ENCODE measurements at places on chromosomes 11 and 22. TPM values are rescaled to one million over a fixed set of nuclear protein-coding genes. Genes with fewer than 3 reads are reported as not detected.

DNA sequence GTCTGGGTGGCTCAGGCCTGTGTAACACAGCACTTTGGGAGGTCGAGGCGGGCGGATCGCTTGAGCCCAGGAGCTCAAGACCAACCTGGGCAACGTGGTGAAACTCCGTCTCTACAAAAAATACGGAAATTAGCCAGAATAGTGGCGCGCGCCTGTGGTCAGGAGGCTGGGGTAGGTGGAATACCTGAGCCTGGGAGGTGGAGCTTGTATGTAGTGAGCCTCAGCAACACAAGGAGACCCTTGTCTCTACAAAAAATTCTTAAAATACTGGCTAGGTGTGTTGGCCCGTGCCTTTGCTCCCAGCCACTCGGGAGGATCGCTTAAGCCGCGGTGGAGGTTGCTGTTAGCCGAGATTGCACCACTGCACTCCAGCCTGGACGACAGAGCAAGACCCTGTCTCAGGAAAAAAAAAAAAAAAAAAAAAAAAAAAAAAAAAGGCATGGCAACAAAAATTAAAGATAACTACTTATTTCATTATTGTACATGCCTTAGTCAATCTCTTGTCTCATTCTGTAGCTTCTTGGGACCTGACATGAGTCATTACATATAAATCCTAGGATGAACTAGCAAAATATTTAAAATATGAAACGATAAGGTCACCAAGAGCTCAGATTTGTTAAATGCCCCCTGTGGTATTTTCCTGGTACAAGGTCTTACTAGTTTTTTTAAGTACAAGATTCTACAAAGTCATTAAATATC, 1.1 kb downstream of the TAF1D start:
- peak; percentile 4 for DNase-seq

DNA sequence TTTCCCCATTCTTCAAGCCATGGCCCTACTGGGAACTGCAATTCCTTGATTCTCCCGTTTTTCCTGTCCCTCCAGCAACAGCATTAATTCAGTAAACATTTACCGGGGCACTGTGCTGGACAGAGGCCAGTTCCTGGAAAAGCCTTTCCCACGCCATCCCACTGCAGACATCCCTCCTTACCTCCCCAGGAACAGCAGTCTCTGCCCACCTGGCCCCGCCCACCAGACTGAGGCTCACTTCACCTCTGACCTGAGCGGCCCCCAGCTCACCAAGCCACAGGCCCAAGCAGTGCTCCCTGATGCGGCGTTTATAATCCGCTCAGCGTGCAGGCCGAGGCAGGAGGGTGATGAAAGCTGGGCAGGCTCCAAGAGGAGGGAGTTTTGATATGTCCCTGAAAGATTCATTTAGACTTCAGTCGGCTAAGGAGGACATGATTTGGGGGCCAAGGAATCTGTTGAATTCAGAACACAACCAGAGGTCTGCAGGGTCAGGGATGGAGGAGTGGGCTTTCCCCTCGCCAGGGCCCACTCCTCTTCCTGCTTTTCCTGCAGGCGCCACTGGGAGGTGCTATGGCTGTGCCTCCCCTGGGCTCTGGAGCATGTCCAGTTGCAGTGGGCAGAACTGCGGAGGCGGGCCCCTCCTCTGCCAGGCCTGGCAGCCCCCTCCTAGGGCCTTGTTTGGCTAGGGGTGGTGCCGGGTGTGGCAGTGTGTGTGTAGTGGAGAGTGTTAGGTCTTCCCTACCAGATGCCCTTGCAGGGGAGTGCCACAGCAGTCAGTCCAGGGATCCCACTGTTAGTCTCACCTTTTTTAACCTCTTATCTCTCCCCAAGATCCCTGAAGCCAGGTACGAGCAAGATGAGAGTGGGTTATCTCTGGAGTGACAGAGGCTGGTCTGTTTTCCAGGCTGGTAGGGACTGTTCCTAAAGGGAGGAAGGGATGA, 1.4 kb upstream of the TAGLN start:
- DNase-seq: no peak

DNA sequence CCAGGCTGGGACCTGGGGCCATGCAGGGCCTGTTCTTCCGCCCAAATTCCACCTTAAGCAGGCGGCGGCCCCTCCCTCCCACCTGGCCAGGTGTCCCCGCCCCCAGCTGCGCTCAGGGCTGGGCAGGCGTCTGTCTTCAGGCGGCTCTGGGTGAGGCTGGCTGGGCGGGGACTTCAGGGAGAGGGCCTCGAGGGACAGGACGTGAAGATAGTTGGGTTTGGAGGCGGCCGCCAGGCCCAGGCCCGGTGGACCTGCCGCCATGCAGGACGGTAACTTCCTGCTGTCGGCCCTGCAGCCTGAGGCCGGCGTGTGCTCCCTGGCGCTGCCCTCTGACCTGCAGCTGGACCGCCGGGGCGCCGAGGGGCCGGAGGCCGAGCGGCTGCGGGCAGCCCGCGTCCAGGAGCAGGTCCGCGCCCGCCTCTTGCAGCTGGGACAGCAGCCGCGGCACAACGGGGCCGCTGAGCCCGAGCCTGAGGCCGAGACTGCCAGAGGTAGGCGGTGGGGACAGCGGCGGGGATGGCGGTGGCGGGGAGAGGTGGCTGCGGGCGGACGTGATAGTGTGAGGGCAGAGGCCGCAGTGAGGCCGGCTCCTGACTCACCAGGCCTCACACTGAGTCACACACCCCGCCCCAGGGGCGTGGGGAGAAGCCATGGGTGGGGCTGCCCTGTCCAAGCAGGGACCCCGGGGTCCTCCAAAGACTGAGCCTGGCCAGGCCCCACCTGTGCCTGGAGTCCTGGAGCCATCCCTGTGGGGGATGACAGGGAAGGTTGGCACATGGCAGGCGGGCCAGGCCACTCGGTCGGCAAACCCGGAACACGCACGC, at the start of gene PKP3:
PKP3 (plus strand) TSS at position 176 of the 824 bp plus-strand sequence; CDS start at position 260, 84 bp downstream.
- DNase-seq: no peak

DNA sequence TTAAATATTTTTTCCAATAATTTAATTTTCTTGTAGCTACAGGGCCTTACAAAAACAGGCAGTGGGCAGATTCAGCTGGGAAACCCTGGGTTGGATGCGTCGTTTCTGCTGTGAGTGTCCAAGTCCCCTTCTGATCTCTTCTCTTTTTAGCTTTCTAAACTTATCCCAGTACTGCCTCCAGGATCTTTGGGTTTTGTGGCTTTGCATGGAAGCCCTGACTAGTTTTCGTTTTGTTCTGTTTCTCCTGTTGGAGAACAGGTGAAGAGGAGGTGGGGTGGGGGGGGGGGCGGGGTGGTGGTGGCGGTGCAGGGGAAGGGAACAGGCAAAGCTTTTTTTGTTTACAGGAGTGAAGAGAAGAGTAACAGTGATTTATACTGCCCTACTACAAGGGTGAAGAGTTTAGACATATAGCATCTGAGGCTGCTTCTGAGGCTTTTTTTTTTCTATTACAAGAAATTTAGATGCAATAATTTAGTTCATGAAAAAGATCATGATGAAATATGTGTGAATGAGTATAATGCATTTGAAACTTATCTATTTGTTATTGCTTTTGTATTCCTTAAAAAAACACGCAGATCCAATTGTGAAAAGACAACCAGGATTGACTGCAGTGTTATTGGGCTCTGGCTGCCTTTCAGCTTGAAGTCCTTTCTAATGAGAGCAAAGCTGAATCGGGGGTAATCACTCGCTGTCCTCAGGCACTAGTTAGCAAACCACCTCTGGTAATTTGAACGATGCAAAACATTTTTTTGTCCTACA, 142.9 kb downstream of the NCAM1 start:
- DNase-seq: peak; percentile 20

- no peak for DNase-seq
Observed at GRCh38 chr11:326842-327580, 6.4 kb upstream of the IFITM3 start.

The TUB gene
- 24.7 TPM for polyA plus RNA-seq

The HEPHL1 gene
- not detected for polyA plus RNA-seq

DNA sequence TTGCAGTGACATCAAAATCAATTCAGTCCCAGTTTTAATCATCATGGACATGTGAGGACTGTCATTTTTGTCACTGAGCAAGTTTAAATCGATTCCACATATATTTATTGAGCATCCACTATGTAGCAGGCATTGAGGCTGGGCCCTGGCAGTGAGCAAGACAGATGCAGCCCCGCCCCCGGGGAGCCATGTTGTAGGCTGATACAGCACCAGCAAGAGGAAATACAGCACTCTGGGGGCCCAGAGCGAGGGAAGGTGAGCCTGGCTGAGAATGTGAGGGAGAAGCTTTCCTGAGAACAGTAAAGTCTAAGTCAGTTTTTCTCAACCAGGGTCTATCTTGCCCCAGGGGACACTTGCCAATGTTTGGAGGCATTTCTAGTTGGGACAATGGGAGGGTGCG, 108.6 kb upstream of the ASPHD2 start:
- no peak for DNase-seq

GRCh38 chr22:41833369-41834004, 582 bp downstream of the SREBF2 start:
- no peak for DNase-seq

DNA sequence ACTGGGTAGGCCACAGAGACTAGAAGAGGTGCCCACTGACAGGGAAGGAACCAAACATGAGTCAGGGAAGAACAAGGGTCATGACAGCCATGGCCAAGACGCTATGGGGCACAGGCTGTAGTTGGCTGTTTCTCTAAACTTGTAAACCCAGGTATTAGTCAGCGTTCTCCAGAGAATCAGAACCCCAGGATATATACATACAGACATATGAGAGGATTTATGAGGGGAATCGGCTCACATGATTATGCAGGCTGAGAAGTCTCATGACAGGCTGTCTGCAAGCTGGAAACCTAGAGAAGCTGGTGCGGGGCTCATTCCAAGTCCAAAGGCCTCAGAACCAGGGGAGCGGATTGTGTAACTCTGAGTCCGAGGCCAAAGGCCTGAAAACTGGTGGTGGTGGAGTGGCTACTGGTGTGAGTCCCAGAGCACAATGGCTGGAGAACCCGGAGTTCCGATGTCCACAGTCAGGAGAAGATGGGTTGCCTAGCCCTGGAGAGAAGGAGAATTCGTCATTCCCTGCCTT, 29.7 kb upstream of the CD81 start:
- no peak for DNase-seq

GRCh38 chr11:77039491-77040400, 5.5 kb downstream of the B3GNT6 start:
- peak; percentile 30 for DNase-seq

DNA sequence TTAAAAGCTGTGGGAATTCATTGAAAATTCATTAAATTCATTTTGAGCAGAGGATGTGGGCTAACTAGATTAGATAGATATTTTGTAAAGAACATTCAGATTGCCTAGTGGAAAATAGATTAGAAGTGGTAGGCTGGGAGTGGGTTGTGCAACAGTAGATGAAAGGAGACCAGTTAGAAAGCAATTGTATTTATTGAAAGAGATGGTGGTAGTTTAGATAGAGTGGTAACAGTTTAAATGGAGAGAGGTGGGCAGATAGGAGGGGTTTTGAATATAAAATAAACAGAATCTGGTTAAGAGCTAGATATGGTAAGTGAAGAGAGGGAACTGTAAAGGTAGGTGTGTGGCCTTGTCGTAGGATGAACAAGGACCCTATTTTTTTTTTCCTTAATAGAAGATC, 34.5 kb downstream of the METTL15 start:
- no peak for DNase-seq

GRCh38 chr11:97717922-97718321, 1302.8 kb upstream of the CNTN5 start:
- no peak for DNase-seq

The TUBGCP6 gene
- polyA plus RNA-seq: 48.1 TPM

- no peak for DNase-seq
Observed at GRCh38 chr22:19679522-19680101, 34.7 kb upstream of the SEPTIN5 start.
